NCI-H1105 treated with DMSO at 0.1 percent for 48 hours (cell line): ENCODE measurements at places on chromosomes 12 and 14.
A peak's percentile ranks its signal among the peaks of the same experiment; 100 is the strongest.

DNA sequence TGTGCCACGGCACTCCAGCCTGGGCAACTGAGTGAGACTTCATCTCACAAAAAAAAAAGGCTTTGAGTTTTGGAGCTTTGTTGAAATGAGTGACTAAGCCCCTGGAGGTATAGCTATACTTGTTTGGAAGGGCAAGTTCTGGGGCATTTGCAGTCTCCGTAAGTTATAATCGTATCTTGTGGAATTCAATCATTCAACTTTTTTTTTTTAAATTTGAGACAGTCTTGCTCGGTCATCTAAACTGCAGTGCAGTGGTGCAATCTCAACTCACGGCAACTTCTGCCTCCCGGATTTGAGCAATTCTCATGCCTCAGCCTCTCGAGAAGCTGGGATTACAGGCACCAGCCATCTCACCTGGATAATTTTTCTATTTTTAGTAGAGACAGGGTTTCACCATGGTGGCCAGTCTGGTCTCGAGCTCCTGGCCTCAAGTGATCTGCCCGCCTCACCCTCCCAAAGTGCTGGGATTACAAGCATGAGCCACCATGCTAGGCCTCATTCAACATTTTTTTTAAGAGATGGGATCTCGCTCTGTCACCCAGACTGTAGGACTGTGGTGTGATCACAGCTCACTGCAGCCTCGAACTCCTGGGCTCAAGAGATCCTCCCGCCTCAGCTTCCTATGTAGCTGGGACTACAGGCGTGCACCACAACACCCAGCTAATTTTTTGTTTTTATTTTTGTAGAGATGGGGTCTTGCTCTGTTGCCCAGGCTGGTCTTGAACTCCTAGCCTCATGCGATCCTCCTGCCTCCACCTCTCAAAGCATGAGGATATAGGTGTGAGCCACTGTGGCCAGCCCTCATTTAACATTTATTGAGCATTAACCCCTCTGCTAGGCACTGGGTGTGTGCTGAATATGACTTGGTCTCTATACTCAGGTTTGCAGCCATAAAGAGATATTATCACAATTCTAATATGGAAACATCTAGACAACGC lies 133.7 kb upstream of the MAP1LC3B2 start:
- no peak for DNase-seq

GRCh38 chr14:74983343-74983742 lies 19.4 kb upstream of the EIF2B2 start:
- no peak for DNase-seq

DNA sequence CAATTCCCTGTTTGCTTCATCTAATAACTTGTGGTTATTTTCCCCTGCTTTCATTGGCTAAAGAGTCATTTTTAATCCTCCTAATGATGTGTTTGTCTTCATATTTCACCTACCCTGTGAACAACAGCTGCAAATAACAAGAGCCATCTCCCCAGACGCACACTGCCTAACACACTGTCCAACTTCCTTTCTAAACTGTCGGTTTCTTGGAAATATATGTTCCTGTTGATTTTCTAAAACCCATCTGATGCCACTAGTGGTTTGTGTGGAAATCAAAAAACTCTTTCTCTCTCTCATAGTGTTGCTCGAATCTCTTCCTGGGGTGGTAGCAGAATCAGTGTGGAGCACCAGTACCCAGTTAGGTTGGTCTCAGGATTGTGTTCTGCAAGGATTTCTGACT lies 226.9 kb downstream of the EPS8 start:
- DNase-seq: no peak

DNA sequence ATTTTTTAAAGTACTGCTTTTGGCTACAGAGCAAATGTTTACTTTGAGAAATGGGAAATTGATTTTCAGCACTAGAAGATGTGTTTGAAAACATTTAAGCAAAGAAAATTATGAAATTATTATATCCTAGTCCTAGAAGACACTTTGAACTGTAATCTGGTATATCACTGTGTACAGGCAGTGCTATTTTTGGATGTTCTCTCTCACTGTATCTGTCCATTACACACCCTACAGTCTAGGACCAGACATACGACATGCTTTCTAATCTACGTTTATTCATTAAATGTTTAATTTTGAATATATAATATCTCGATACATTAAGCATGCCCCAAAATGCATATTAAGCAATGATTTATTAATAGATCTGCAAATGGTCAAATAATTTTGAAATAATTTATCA lies 82.5 kb downstream of the ST8SIA1 start:
- no peak for DNase-seq

DNA sequence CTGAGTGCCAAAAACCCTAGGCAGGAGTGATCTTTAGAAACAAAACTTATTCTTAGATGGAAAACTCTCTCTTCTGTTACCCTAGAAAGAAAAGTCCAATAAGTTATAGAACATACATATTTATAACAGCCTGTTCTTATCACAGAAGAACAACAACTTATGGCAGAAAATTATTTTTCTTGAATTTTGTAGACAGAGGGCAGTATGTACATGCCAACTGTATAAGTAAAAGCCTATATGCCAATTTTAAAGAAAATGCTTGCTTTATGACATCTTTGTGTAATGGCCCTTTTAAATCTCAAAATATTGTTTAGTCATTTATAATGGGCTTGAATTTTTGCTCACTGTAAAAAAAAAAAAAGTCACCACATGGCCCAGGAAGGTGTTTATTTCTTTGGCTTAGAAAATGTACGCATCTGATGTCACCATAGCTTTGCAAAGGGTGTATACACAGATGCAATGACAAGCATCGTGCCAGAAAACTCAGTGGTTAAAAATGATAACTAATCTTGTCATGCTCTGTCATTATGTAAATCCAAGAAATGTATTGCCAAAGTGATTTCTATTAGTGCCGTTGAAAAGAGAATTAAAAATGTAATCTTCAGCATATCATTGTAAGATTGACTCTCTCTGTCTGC lies 38.3 kb upstream of the GRIP1 start:
- peak; percentile 30 for DNase-seq

DNA sequence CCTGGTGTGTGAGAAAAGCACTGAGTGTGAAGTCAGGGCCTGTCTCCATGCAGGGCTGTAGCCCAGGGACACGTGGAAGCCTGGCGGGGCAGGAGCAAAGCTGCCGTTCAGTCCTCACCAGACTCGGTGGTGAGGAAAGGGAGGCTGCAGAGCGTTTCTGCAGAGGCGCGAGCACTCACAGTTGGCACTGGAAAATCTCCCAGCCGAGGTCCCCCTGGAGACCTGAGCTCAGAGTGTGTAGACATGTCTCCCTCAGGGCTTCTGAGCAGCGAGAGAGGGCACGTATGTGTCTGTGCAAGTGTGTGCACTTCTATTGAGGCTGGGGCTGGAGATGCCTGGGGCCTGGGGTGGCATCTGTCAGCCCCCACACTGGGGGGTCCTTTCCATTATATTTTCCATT lies 11.0 kb upstream of the HHIPL1 start:
- DNase-seq: no peak

GRCh38 chr12:72053604-72054003 lies 115.0 kb downstream of the TPH2 start:
- no peak for DNase-seq
